ENCODE measurements at places on chromosomes 7 and 10.

- DNase-seq: no peak
Measured at GRCh38 chr10:17278607-17279240, 50.7 kb downstream of the VIM start.

GRCh38 chr10:51403521-51403920 is 295.9 kb downstream of the CSTF2T start:
- DNase-seq: no peak

- DNase-seq: no peak
Measured at GRCh38 chr10:4294996-4295792, 510.2 kb upstream of the KLF6 start.

- no peak for DNase-seq
Measured at GRCh38 chr7:100708395-100708794, 2.5 kb downstream of the POP7 start.

DNA sequence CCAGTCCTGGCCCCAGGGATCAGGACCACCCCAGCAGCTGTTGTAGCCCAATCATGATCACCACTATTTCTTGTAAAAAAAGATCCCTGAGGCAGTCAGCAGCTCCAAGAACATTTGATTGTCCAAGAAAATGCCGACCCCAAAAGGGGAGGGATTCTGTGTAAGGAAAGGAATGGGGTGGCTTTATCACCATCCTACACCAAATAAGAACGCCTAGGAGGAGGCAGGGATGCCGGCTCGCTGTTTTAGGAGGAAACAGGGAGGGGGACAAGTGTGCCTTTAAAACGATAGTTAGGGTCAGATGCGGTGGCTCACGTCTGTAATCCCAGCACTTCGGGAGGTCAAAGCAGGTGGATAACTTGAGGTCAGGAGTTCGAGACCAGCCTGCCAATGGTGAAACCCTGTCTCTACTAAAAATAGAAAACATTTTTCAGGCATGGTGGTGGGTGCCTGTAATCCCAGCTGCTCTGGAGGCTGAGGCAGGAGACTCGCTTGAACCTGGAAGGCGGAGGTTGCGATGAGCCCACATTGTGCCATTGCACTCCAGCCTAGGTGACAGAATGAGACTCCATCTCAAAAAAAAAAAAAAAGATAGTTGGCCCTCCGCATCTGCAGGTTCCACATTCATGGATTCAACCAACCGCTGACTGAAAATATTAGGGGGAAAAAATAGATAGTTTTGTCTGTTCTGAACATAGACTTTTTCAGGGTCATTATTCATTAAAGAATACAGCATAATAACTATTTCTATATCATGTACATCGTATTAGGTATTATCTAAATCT is 63.6 kb downstream of the PDIA4 start:
- no peak for DNase-seq

DNA sequence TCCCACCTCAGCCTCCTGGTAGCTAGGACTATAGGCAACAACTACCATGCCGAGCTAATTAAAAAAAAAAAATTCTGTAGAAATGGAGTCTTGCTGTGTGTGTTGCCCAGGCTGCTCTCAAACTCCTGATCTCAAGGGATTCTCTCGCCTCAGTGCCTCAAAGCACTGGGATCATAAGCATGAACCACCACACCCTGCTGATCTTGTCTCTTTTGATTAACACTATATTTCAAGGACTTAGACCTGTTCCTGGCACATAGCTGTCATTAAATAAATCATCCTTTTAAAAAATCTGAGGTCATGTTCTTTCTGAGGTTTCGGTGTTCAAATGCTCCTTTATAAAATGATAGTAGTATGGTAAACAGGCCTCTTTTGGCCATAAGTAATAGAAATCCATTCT is 4.8 kb downstream of the PALS2 start:
- DNase-seq: no peak

DNA sequence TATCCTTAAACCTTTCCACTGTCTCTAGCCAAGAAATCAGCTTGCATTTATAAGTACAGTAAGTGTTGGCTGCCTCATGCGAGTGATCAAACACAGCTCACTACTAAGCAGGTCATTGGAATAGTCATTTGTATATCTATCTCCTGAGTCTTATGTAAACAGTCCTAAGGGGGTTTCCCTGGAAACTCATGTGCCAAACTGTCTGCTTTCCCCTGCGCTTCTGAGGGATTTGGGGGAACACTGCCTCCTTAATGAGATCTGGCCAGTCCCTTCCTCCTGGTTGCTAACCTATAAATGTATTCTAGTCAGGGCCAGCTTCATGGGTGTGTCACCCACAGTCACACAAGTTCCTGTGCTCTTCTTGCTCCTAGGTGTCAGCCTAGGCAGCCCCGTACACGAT is 133.1 kb downstream of the CD36 start:
- DNase-seq: no peak

DNA sequence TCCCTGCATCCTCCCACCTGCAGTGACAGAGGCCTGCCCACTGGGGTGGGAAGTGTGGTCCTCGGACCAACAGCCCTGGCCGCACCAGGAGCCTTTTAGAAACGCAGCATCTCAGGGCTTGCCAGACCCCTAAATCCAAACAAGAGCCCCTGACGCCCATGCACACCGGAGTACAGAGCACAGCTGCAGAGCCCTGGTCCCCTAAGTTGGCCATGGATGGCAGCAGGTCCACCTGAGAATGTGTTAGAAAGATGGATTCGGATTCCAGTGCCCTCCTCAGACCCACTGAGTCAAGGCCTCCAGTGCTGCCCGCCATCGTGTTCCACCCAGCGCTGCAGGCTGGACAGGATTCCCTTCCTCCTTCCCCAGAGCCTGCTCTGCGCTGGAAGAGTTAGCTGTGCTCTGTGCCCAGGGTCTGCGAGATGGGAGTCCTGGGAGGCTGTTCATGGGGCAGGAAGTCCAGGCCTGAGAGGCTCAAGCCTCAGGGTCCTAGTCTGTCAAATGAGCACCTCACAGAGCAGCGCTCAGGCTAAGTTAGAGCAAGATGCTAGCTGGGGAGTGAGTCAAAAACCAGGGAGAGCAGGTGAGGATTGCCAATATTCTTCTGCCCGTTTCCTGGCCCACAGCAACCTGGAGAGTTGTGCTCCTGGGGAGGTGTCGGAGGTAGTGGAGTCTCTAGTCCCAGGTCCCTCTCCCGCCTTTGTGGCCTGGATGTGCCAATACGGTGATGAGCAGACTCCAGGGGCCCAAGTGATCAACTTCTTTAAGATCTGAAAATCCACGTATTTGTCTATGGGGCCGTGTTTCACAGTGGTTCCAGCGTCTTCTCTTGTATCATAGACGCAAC is 95.9 kb upstream of the GPR26 start:
- DNase-seq: peak; percentile 34

- no peak for DNase-seq
Measured at GRCh38 chr10:126336801-126337200, 51.5 kb downstream of the ADAM12 start.

- no peak for DNase-seq
Measured at GRCh38 chr10:80100861-80101695, 22.6 kb downstream of the TMEM254 start.

DNA sequence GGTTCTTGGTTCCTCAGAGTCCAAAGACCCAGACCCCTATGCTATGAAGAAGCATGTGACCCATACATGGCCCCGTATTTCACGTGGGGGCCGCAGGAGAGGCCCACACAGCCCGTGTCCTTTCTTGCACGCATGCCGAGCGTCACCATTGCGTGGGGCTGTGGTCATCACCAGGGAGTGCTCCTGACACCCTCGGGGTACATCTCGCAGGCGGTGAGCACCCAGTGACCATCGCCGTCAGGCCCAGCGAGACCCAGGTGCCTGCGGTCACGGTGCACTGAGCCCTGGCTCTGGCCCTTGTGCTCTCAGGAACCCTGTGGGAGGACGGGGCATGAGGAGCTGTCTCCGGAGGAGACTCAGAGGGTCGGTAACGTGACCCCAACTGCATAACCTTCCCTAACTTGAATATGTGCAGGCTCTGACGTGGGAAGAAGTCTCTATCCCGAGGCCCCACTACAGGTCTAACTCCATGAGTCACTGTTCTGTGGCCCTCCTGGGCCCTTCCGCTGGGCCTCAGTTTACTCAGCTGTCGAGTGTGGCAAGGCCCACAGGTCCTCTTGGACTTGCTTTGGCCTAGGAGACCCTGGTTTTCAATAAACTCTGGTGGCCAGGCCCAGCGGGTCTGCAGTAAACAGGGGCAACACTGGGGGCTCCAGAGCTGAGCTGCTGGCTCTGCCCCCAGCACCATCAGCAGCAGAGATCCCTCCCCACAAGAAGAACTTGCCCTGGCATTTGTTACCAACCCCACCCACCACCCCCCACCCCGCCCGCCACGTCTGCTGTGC is 503.9 kb downstream of the PTPRN2 start:
- no peak for DNase-seq

DNA sequence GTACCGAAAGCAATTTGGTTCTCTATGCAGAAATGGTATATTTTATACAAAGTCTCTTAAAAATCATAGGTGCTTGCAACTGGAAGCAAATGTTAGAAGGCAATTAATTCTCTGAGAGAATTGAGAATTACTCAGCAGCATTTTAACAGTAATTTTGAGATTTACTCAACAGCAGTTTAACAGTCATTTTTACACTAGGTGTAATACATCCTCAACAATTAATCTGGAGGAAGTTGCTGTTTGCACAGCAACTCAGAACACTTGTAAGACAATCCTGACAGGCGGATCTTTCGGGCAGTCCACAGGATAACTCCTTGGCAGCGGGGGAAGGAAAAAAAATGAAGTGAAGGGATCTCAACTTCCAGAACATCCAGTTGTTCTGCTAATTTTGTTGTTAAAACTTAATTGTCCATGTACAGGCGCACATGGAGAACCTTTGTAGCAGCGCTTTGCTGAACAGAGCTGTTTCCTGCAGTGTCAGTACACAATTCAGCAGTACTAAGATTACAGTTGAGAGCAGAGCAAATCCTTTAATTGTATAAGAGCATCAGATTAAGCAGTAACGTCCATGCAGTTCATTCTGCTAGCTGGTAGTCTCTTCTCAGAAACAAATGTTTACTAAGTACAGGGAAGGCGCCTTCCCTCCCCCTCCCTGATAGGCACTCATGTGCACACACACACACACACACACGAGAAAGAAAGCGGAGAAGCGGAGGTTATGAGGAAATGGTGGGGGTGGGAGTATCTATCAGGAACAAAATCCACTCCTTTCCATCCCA is 43.8 kb downstream of the ENO4 start:
- DNase-seq: no peak

- DNase-seq: no peak
Measured at GRCh38 chr10:29355411-29355991, 66.6 kb downstream of the LYZL1 start.

DNA sequence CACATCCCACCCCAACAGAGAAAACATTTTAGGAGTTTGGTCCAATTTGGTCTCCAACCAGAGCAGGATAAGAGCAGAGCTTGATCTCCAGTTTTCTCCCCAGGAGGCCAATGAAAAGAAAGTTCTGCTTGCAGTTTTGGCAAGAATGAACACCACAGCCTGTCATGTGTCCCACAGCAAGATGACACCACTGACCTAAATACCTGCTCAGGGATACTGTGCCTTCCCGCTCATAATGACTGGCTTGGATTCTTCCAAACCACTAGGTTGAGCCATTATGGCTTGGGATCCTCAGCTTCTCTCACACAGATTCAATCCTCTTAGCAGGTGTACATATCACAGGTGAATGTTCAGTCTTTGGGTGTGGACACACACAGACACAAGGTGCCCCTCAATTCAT is 53.3 kb downstream of the C10orf90 start:
- peak; percentile 8 for DNase-seq

DNA sequence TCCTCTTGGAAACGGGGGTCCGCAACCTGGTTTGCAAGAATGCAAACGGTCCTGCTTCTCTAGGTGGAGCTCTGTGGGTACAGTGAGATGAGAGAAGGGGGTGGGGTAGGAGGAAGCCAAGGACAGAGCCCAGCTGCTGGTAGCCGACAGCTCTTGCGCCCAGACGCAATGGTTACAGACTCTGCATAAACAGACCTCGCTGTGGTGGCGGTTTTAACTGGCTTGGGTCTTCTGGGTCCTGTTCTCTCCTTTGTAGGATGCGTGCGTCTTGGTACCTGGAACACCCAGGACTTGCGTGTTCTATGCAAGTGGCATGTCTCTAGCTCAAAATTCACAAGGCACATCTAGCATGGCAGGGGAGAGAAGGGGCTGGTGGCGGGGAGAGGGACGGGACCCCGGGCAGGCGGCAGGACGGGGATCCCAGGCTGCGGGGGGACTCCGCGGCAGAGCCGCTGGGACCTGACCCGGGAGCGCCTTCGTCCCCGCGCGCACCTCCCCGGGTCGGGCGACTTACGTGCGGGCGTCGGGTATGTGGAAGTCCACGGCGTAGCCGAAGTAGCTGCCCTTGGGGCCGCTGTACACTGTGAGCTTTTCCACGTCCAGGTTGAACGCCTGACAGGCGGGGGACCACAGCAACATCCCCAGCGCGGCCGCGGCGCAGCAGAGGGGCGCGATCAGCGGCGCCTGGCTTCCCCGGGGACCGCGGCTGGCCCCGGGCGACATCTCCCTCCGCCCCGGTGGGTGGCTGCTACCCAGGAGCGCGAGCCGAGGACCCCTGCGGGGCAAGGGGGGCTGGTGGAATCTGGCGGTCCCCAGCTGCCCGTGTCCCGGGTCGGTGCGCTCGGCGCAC is 448 bp downstream of the ITGA8 start:
- no peak for DNase-seq

DNA sequence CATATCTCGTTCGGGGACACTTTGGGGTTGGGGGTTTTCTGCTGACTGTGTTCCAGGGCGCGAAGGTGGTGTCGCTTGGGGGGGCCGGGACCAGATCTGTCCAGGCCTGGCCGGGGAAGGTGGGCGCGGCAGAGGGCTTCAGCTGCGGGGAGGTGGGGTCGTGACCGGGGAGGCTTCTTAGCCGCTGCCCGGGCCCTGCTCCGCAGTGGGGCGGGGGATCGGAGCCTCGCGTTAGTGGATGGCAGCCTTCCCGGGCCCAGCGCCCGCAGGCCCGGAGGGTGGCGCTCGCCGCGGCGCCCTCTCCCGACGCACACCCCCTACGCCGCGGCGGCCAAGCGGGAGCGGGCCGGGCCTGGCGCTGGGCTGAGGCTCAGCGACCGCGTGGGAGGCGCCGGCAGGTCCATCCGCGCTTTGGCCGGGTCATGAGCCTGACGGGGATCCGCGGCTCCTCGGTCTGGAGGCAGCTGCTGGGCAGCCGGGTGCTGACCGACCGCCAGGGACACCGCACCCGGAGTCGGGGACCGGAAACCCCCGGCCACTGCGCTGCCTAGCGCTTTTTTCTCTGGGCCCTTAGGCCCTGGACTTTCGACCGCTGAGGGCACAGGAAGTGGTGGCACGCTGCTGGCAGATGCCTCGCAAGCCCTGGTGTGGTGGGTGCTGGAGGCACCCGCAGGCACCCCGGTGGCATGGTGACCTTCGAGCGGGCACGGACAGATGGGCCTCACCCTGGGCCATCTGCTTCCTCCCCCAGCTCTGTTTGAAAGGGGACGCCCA is 1.2 kb downstream of the AGAP3 start:
- no peak for DNase-seq

GRCh38 chr10:112426111-112426510 is 20.6 kb downstream of the ZDHHC6 start:
- no peak for DNase-seq

GRCh38 chr7:77453531-77453930 is 37.4 kb upstream of the GSAP start:
- no peak for DNase-seq

Data from left forelimb (tissue), 1 donor.